ENCODE measurements at places on chromosomes 2 and 18. TPM values are rescaled to one million over a fixed set of nuclear protein-coding genes. Genes with fewer than 3 reads are reported as not detected.

- no peaks in the 10 kb centered on the region for H3K36me3 ChIP-seq
- no peak for DNase-seq
- H3K27me3 ChIP-seq: peaks cover 58% of the 10 kb centered on the region
Observed at GRCh38 chr2:127424598-127425520, 6.6 kb downstream of the PROC start.

SLC4A1AP gene
- 19.1 TPM for total RNA-seq

FBXO36 gene
- total RNA-seq: 3.5 TPM

GRCh38 chr2:196253116-196253480, 81.7 kb upstream of the STK17B start:
- H3K27ac ChIP-seq: no peak overlapping the region
- peaks cover 5% of the 10 kb centered on the region for H3K36me3 ChIP-seq
- H3K4me1 ChIP-seq: no peaks in the 10 kb centered on the region
- no peaks in the 10 kb centered on the region for H3K27me3 ChIP-seq
- DNase-seq: no peak

GRCh38 chr2:95010126-95010525, 15.4 kb upstream of the MAL start:
- H3K4me1 ChIP-seq: peaks cover 25% of the 10 kb centered on the region
- DNase-seq: no peak
- H3K27ac ChIP-seq: no peak overlapping the region
- no peaks in the 10 kb centered on the region for H3K36me3 ChIP-seq

HAAO gene
- 3.5 TPM for total RNA-seq

GRCh38 chr2:239105234-239105633, 257.3 kb downstream of the TWIST2 start:
- H3K4me3 ChIP-seq: no peak overlapping the region
- no peak overlapping the region for H3K27ac ChIP-seq
- no peaks in the 10 kb centered on the region for H3K27me3 ChIP-seq
- no peaks in the 10 kb centered on the region for H3K4me1 ChIP-seq

DNA sequence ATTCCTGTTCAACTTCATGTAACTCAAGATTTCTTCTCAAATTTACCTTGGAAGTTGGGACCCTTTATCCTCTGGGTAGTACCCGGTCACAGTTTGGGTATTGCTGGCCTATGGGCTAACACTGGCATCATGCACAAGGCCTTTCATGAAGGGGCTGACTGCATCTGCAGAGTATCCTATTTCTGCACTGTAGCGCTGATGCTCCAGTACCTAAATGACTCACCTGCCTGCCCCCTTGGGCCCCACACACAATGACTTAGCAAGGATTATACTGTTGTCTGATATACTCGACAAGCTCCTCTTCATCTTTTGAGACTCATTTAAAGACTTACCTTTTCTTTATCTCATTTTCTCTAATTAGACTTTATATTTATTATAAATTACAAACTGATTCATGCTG, 39.9 kb downstream of the DNAH6 start:
- DNase-seq: no peak
- no peaks in the 10 kb centered on the region for H3K4me1 ChIP-seq
- H3K36me3 ChIP-seq: peaks cover 8% of the 10 kb centered on the region
- H3K27me3 ChIP-seq: no peaks in the 10 kb centered on the region
- H3K27ac ChIP-seq: no peak overlapping the region

- H3K4me3 ChIP-seq: no peak overlapping the region
- H3K27me3 ChIP-seq: no peaks in the 10 kb centered on the region
- no peaks in the 10 kb centered on the region for H3K36me3 ChIP-seq
- DNase-seq: no peak
Observed at GRCh38 chr2:81389203-81389602, 1084.7 kb upstream of the LRRTM1 start.

Measured in neural crest cell (in vitro differentiated cells).